ENCODE measurements at places on chromosomes 4 and X.

GRCh38 chr4:26459756-26460530 lies 30.3 kb downstream of the CCKAR start:
- DNase-seq: no peak

GRCh38 chr4:157792716-157793115 lies 380.1 kb downstream of the GASK1B start:
- no peak for DNase-seq

DNA sequence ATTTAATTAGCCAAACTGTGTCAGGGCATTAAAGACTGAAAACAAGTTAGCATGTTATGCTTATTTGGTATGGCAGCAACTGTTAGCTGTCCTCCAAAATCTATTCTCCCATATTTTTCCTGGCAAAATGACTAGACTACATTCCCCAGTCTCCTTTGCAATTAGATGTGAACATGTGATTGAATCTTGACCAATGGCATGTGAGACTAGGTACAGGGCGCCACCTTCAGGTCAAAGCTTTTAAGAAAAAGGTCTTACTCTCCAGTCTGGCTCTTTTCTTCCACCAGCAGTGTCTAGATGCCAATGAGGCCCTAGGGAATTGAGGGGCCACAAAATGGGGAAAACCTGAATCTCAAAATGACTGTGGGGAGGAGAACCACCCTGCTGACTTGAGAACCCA lies 408.2 kb downstream of the SMARCA1 start:
- peak; percentile 47 for DNase-seq

- no peak for DNase-seq
Measured at GRCh38 chr4:139501927-139502899, 48.3 kb downstream of the RAB33B start.

- no peak for DNase-seq
Measured at GRCh38 chr4:186095406-186095805, 9.1 kb upstream of the FAM149A start.

DNA sequence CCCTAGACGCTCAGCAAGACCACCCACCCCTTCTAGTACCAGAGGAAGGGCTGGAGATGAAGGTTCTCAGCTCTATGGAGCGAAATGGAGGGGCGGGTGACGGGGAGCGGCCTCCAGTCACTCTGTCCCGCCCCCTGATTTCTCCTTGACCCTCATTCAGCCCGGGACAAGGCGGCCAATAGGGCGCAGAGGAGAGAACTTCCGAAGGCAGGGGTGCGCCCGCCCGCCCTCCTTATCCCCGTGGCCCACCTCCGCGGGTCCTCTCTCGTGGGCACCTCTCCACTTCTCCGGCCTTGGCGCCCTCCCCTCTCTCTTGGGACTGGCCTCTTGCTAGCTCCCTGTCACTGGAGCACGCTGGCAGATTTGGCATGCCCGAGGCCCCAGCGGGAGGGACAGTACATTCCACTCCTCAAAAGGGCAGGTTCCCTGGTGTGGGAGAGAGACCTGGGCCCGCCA lies 1.1 kb upstream of the SEPTIN6 start:
- no peak for DNase-seq

DNA sequence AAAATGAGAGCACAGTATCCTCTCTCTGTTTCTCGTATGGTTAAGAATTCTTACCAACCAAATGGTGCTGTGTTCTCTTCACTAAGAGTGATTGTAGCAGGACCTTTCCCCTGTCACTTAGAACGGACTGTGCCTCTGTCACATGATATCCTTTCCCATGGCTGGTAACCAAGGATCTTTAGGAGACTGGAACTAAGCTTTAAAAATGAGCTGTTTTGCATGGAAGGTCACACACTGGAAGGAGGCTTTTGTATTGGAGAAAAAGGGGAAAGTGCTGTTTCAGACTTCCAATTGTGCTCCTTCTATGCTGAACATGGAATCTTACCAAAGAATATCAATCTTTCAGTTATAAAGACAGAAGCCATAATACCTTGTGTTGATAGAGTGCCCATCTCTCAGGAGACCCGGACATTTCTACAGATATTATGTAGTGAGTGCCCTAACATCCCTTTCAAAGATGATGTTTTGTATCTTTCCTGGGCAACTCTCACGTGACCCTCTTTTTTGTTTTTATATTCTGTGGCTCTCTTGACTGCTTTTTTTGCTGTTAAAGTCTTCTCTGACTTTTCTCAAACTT lies 148.6 kb downstream of the SLC4A4 start:
- no peak for DNase-seq

DNA sequence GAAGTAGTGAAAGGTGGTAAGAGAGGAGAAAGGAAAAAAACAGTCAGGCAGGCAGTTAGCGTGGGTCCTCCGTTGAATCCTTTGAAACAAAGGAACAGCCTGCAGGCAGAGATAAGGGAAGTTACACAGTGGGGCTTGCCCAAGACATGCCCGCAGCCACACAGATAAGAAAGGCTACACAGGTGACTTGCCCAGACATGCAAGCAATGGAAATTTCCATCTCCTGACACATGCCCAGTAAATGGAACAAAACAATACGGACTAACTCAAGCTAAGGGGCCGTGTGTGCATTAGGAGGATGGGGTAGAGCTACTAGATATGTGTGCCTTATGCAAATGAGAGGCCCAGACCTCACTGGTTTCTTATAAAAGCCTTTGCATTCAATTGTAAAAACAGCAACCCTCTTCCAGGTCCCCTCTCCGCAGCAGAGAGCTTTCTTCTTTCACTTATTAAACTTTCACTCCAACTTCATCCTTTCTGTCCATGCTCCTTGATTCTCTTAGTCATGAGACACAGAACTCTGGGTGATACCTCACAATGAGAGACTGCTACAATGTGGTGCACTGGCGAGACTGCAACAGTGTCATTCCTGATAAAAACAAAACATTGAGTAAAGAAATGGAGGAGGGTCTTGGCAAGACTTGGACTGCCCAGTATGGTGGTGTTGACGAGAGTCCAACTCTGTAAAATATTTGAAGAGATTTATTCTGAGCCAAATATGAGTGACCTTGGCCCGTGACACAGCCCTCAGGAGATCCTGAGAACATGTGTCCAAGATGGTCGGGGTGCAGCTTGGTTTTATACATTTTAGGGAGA lies 997.4 kb upstream of the PRKX start:
- DNase-seq: peak; percentile 6

- no peak for DNase-seq
Measured at GRCh38 chrX:132068405-132068804, 45.3 kb downstream of the STK26 start.

- no peak for DNase-seq
Measured at GRCh38 chr4:175346376-175346775, 428.2 kb downstream of the ADAM29 start.

GRCh38 chr4:94758700-94759399 lies 1.1 kb downstream of the BMPR1B start:
- no peak for DNase-seq

DNA sequence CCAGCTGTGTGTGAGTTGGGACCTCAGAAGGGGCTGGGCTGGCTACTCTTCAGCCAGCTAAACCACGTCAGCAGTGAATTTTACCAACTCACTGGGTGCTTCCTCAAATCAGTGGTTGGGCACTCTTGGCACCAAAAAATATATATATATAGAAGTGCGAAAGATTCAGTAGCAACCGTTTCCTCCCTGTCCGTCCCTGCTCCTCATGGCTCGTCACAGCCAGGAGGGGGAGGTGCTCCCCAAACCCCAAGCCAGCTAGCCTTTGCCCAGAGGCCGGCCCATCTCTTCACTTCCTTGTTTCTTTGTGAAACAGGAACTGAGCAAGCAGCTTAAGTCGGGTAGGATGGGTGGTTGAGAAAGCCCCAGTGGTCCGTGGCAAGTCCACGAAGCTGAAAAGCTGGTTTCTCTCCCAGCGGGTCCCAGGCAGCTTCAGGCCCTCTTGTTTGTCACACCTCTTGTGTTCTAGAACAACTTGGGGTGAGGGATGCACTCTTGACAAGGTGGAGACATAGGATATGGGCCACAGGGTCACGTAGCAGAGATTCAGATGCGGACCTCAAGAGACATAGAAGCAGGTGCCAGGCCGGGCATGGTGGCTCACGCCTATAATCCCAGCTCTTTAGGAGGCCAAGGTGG lies 6.8 kb upstream of the SASH3 start:
- no peak for DNase-seq

- peak; percentile 30 for DNase-seq
Measured at GRCh38 chr4:30380404-30380998, 339.7 kb upstream of the PCDH7 start.

DNA sequence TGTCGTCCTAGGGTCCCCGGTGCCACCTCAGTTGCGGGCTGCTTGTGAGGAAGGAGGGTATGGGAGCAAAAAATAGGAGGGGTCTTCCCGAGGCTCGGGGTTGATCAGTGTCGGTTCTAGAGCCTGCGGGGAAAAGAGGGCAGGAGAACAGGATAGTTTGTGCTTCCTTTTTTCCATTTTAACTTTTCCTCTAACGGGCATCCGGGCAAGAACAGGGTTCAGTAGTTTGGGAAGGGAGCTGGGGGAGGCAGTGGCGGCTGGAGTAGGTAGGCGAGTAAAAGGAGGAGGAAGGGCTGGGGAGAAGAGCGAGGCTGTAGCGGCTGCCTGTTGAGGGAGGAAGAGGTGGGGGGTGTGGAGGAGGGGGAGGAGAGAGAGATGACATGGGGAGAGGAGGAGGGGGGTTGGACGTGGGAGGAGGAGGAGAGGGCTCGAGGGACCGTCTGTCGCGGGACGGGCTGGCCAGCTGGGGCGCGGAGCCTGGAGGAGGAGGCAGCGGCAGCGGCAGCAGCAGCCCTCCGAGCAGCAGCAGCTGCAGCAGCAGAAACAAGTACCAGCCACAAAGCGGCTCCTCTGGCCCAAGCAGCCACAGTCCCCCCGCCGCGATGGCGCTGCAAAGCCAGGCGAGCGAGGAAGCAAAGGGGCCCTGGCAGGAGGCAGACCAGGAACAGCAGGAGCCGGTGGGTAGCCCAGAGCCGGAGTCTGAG lies at the start of gene SLC16A2:
Gene SLC16A2, plus strand, starts transcription at position 458 of the 704 bp plus-strand sequence. Its CDS starts 145 bp downstream, at position 603.
- DNase-seq: peak; percentile 80

- DNase-seq: no peak
Measured at GRCh38 chrX:119942173-119942819, 1.3 kb downstream of the NKAP start.

DNA sequence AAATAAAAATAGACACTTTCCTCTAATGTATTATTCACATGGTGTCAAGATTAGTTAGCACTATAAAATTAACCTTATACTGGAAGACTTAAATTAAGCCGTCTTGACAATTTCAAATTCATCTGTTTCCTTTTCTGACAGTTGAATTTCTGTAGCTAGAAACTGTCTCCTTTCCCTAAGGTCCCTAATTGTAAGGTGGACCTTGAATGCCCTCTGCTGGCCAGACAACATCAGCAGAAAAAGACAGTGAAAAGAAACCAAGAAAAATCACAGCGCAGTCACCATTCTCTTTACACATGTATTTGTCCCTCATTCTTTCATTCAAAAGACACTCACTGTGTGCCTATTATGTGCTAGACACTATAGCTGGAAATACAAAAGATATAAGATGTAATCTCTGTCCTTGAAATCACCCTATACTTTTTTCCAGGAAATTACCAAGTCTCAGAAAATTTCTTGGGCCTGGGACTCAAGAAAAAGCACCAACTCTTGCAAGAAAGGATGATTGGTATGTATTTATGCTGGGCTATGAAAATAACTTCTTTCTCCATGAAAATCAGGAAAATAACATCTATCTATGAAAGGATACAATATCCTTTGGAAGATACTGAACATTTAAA lies 32.7 kb upstream of the AMBN start:
- DNase-seq: peak; percentile 8

GRCh38 chr4:38106886-38107514 lies 146.8 kb downstream of the PTTG2 start:
- no peak for DNase-seq

- no peak for DNase-seq
Measured at GRCh38 chr4:86640469-86640868, 46.4 kb downstream of the PTPN13 start.

DNA sequence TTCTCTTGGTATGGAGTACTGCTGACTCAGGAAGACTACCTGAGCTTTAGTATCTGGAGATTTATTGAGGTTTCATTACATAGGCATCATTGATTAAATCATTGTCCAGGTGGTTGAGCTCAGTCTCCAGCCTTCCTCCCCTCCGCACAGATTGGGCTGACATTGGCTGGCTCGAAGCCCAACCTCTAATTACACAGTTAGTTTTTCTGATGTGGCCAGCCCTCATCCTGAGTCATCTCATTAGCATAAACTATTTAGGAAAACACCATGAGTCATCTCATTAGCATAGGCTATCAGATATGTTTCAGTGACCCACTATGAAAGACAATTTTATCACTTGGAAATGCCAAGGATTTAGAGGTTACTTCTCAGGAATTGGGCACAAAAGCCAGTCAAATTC lies 93.9 kb upstream of the ANKRD50 start:
- no peak for DNase-seq

DNA sequence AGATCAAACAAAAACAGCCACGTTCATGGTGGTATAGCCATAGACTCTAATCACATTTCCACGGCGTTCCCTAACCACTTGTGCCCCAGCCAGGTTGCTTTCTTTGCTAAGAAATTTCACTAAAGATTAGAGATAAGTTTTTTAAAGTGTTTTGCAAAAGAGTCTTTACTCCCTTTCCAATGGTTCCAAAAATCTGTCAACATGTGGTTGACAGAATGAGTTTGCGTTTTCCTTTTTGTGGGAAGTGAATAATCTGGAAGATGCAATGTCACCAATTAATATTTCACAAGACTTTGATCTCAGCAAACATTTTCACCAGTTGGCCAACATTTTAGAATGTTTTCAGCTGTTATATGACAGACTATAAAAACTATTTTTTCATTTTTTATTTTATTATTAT lies 35.3 kb downstream of the CXCL1 start:
- DNase-seq: no peak

DNA sequence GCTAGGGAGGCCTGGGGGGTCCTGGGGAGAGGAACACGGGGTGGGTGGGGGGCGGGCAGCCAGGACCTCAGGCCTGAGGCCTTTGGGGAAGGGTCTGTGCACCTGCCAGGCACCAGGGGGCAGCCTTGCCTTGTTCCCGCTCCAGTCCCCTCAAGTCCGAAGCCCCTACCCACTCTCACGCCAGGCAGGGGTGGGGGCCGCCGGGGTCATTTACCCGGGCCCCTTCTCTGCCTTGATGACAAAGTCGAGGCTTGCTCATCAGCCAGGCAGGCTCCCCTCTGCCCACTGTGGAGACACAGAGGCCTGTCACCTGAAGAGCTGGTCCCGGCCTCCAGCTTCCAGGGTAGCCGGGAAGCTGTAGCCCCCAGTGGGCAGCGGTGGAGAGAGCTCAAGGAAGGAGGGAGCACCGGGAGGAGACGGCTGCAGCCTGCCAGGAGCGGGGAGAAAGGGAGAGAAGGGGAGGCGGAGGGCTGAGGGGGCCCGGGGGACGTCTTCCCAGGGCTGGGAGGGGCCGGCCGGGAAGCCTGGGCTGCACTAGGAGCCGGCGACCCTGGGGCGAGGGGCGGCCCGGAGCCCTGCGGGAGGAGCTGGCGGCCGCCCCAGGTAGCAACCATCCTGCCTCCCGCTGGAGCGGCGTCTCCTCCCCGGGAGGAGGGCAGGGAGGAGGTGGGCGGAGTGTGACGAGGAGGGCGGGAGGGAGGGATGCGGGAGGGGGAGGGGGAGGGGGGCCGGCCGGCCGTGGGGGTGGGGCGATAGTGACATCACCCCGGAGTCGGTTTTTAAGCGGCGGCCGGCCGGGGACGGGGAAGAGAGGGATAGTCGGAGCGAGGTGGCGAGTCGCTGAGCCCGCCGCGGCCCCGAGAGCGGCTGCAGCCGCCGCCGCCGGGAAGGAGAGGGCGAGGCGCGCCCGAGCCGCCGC lies at the start of gene SLC6A8:
Gene SLC6A8, plus strand, starts transcription at position 806 of the 919 bp plus-strand sequence. CDS start 649 bp downstream, outside the sequence.
- peak; percentile 50 for DNase-seq

- no peak for DNase-seq
Measured at GRCh38 chr4:80043541-80043940, 29.5 kb downstream of the ANTXR2 start.

- DNase-seq: no peak
Measured at GRCh38 chrX:110671068-110671803, 124.4 kb downstream of the CHRDL1 start.

GRCh38 chr4:128862608-128863311 lies 53.3 kb downstream of the JADE1 start:
- DNase-seq: no peak

Data from NCI-H2171 treated with DMSO at 0.1 percent for 48 hours (cell line).